Heart left ventricle (tissue), 16 donors: ENCODE measurements at places on chromosomes 1 and 21. TPM values are rescaled to one million over a fixed set of nuclear protein-coding genes. Genes with fewer than 3 reads are reported as not detected.

Gene C1orf87
- not detected for polyA plus RNA-seq

Gene LIPI
- not detected for polyA plus RNA-seq

Gene OR4F16
- polyA plus RNA-seq = not detected

Gene FAM3B
- not detected for polyA plus RNA-seq

Gene SLC2A5
- 1.1 TPM for polyA plus RNA-seq
